Foreskin fibroblast (primary cell): ENCODE measurements at places on chromosomes 3 and 15.

DNA sequence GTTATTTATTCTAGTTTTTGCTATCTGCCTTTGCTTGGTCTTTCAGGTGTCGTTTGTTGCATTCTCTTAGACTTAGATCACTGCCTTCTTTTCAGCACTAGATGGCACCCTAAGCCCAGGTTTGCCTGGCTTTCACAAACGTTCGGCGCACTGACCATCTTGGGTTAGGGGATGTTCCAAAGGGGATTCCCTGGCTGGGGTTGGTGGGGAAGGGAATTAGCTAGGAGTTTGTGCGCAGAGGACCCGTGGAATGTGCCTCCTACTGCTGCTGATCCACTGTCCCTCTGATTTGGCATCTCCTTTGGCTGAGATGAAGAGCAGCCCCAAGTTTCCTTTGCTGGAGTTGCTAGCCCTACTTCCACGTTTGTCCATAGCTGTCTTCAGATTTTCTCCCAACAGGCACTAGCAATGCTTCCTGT is 33.9 kb downstream of the PFN2 start:
- DNase-seq, result peak; percentile 39

DNA sequence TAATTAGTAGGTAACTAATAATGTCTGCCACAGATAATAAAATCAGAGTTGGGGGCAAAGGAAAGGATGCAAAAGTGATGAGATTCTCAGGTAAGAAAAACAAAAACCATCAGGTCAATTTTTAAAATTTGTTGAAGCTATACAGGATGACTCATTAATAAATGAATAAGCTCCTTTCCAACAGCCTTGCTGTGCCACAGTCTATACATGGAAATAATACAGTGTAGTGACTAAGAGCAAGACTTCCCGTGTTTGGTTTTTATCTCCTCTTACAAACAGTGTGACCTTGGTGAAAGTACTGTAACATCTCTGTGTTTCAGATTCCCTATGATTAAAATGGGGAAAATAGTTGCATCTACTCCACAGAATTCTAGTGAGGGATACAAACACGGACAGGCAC is 331.6 kb downstream of the PYDC2 start:
- DNase-seq, result no peak

GRCh38 chr3:164806188-164806587 is 272.1 kb downstream of the SI start:
- DNase-seq, result no peak

DNA sequence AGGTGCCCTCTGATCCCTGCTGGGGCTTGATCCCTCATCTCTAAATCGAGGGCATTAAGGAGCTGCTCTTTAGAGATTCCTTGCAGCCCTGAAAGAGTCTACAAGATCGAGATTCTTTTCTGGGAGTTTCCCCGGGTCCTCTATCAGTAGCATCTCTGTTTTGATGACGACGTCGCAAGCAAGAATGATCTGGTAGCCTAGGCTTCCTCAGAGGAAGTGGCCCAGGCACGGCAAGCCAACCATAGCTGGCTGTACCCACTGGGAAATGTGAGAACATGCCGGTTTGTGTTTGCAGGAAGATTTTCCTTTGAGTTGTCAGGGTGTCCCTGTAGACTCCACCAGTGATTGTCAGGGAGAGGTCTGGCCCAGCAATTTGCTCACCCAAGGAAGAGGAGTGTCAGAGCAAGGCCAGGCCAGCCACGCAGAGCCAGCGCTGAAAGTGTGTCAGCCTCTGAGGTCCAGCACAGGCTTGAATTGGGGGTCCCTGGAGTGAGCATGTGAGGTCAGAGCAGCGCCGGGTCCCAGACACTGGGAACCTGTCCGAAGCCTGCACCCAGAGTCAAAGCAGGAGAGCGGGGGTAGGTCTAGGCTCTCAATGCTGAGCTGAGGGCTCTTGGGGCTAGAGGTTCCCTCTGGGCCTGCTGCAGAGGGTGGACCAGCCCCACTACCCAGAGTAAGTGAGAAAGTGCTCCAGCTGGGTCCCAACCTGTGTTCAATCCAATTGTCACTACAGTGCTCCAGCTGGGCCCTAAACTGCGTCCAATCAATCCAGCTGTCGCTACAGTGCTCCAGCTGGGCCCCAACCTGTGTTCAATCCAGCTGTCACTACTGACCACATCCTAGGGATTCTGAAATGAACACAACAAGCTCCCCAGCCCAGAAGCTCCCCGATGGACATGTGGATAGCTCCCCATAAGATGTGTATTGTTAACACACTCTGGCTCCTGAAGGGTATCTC is 95.7 kb downstream of the CHDH start:
- DNase-seq, result no peak

DNA sequence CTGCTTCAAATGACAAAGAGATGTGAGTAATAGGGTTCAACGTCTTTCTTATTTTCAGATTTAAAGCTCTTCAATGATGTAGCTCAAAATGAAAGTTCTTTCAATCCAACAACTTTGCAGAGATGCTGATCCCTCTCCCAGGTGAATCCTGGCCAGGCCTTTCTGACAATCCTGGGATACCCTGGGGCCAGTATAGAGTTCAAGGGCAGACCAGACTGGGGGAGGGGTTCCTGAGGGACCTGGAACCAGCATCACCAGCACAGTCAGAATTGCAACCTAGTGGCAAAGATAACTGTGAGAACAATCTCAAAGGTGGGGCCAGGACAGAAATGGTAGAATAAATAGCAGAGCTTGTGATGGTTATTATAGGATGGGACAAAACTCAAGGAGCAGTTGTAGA is 19.7 kb upstream of the NCK1 start:
- no peak for DNase-seq

DNA sequence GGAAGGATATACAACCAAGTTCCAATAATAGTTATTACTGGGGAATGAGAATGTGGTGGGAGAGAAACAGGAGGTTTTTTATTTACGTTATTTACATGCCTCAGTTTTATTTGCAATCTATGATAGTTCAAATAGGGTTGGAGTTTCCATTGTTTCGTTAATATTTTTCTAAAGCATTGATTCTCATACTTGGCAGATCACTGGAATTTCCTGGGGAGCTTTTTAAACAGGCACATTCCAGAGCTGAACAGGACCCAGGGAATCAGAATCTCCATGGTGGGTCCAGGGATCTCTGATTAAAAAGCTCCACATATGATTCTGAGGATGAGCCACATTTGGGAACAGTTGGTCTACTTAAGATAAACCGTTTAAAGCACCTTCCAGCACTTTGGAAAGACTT is 123.9 kb downstream of the IL20RB start:
- no peak for DNase-seq

- DNase-seq, result no peak
These were observed 18.2 kb upstream of the PDIA5 start for GRCh38 chr3:123048480-123049237.

DNA sequence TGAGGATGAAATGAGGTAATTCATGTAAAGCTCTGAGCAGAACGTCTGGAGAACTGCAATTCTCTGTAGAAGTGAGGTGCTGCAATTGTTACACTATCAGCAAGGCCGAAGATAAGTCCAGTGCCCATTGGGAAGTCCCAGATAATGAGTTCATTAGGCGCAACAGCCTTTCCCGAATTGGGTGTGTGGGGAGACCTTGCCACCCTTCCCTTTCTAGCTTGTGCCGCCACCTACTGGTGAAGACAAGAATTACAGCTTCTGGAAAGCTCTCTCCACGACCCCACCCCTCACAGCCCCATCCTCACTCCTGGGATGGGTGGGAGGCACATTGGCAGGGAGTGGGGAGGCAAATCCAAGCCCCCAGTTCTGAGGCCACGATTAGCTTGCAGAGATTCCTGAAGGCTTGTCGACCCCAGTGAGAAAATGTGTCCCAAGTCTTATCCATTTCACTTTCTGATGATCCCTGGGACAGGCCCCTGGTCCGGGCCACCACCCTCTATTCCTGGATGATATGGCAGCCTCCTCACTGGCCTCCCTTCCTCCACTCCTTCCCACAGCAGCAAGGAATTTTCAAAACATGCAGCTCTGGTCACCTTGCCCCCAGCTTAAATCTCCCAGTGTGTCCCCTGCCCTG is 36.4 kb downstream of the FAM3D start:
- DNase-seq, result peak; percentile 52

DNA sequence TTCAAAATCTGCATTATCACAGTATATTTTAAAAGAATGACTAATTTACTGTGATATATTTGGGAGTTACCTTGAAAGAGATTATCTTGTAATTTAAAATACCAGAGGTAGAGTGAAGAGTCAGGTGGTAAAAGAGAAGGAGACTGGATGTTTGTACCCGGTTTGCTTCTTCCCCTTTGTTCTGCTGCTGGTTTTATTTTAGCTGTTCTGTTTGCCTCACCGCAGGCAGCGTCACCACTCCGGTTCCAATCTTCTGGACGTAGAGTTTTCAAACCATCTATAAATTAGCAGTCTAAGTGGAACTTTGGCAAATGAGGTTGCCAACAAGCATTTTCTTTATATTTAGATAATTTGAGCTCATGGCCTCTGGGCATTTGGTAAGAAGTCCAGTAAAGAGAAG is 38.2 kb downstream of the PPARG start:
- DNase-seq, result no peak

GRCh38 chr3:119508172-119508845 is 10.0 kb downstream of the TIMMDC1 start:
- no peak for DNase-seq

GRCh38 chr3:87082796-87083440 is 92.0 kb upstream of the VGLL3 start:
- DNase-seq, result peak; percentile 85

GRCh38 chr3:52846432-52846965 is 11.7 kb upstream of the MUSTN1 start:
- no peak for DNase-seq

- DNase-seq, result peak; percentile 71
These were observed 4.0 kb downstream of the CCDC51 start for GRCh38 chr3:48435774-48436476.

- DNase-seq, result no peak
These were observed 218.8 kb upstream of the CTNNB1 start for GRCh38 chr3:40980467-40980866.

DNA sequence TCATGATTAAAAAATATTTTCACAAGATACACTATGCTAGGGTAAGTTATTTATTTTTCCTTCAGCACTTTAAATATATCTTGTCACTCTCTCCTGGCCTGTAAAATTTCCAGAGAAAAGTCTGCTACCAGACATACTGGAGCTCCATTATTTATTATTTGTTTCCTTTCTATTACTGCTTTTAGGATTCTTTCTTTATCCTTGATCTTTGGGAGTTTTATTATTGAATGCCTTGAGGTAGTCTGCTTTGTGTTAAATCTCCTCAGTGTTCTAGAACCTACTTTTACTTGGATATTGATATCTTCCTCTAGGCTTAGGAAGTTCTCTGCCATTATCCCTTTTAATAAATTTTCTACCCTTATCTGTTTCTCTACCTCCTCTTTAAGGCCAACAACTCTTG is 142.0 kb upstream of the TGFBR2 start:
- no peak for DNase-seq

DNA sequence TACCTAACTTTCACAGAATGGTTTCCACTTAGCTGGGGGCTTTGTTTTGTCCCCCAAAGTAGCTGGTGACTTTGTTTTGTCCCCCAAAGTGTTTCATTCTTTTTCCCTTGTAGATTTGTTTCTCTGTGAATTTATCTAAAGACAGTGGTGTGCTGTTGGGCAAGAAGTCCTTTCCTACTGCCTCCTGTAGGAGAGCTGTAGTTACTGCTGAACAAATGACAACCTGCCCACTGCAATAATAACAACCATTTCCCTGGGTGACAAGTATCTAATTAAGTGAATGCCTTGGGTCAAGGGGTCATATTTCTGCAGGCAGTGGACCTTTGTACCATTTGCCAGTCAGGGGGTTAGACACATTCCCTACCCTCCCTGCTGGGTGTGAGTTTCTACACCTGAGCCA is 125.4 kb upstream of the BFSP2 start:
- DNase-seq, result no peak

- peak; percentile 65 for DNase-seq
These were observed 364.2 kb upstream of the PLSCR5 start for GRCh38 chr3:146969356-146969755.
